ENCODE measurements at places on chromosomes 6 and 20. TPM values are rescaled to one million over a fixed set of nuclear protein-coding genes. Genes with fewer than 3 reads are reported as not detected.

MAP3K4 gene
- total RNA-seq, result 26.7 TPM

MAK gene
- 0.20 TPM for total RNA-seq

CDH26 gene
- total RNA-seq, result 0.15 TPM

GRCh38 chr20:63273635-63274380 lies 1.2 kb downstream of the ARFGAP1 start:
- peak; percentile 94 for DNase-seq

DNA sequence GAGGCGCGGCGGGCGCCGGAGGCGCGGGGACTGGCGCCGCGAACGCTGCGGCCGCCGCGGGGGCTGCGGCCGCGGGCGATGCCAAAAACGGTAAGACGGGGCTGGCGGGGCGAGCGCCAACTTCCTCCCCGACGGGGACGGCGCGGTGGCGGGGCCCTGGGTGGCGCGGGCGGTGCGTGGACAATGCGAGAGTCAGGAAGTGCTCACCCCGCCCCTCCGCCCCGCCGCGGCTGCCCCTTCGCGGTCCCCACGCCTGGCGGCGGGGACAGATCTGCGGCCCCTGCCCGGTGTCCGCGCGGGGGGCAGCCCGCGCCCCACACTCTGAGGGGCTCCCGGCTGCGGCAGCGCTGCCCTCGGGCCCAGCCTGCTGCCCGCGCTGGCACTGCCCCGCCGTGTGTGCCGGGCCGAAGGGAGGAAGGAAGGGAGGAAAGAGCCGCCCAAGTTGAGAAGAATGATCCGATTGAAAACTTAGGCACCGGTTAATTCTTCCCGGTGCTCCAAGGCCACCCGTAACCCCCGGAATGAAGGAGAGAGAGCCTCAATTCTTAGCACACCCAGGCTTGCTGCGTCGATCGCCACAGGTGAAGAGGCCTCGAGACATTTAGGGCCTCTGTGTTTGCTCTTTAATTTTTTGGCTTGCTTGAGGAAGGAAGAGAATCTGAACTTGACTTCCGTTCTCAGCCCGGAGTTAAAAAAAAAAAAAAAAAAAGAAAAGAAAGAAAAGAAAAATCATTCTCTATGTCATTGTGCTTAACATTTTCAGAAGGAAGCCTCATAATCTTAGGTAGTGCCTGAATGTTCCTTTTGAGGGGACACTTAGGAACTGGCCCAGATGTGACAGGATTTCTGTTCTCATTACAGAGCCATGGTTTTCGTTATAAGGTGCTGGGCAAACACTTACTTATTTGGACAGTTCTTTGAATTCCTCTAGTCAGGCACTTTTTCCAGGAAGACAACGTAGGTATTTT lies 982 bp downstream of the HECA start:
- DNase-seq, result peak; percentile 39

DNA sequence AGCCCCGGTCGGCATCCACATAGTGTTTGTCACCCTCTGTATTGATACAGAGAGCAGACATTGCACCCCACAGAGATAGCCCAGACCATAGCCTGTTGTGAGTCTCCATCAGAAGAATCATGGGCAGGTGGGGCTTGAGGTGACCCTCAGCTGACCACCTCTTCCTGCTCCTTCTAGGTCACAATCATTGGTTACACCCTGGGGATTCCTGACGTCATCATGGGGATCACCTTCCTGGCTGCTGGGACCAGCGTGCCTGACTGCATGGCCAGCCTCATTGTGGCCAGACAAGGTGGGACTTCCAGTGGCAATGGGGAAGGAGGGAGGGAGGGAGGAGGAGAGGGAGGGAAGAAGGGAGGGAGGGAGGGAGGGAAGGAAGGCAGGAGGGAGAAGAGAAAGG lies 61.4 kb upstream of the RIN2 start:
- DNase-seq, result no peak

- DNase-seq, result peak; percentile 73
These were observed 774 bp downstream of the PLEKHG1 start for GRCh38 chr6:150600301-150601017.

DNA sequence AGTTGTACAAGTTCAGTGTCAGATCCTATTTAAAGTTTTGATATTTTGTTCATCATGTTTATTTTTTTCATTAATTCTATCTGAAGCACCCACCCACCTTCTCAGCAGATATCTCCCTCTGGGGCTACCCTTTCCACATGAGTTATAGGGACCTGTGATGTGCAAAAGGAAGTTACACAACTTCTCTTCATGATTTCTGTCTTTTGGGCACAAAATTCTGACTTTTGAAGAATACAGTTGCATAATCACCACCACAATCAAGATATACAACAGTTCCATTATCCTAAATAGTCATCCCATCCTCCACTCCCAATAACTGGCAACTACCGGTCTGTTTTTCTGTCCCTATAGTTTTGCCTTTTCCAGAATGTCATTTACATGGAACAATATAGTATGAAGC lies 13.8 kb upstream of the FUCA2 start:
- DNase-seq, result no peak

DNA sequence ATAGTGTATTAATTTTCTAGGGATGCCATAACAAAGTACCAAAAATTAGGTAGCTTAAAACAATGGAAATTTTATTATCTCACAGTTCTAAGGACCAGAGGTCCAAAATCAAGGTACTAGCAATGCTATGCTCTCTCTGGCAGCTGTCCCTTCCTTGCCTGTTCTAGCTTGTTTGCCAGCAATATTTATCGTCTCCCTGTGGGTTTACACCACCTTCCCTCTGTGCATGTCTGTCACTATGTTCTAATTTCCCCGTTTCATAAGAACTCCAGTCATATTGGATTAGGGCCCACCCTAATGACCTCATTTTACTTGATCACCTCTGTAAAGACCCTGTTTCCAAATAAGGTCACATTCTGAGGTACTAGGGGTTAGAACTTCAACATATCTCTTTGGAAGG lies 217.2 kb downstream of the IBTK start:
- DNase-seq, result no peak

DNA sequence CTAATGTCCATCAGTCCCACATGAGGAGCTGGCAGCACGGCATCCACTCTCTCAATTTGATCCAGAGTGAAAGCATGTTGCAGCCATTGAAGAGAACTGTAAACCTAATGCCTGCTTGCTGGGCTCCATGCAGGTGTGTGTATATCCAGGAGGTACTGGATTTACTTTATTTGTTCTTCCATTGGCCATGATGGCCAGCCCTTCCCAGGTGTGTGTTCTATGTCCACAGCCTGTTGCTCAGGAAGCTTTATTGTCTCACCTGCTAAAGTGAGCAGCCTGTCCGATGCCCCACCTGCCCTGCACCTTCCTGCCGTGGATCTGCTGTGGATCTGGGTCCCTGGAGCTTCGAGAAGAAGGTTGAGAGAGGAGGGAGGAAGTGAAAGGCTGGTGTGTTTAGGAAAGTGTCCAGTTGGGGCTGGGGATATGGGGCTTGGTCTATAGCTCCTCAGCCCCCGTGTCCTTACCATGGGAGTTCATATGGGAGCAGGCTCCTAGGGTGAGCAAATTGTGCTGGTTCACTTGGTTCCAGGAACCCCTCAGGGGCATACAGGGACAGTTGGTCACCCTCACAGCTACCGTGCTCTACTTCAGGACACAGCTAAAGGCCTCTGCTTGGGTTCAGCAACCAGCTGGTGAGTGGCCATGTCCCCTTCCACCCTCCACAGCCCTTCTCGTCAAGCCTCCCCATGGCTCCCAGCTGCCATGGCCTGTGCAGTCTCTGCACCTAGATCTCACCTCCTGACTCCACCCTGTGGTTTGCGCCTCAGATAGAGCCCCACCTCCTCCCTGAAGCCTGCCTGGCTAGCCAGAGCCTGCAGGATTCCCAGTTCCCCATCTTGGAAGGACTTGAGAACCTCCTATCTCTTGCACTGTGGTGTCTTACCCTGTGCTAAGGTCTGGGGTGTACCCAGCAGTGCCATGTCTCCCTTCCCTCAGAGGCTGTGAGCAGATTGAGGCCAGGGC lies 12.7 kb downstream of the TREML2 start:
- DNase-seq, result no peak

- DNase-seq, result no peak
These were observed 52.0 kb downstream of the PSMG4 start for GRCh38 chr6:3310703-3311102.

Measured in M059J (cell line).